ENCODE measurements at places on chromosomes 3 and 15.

DNA sequence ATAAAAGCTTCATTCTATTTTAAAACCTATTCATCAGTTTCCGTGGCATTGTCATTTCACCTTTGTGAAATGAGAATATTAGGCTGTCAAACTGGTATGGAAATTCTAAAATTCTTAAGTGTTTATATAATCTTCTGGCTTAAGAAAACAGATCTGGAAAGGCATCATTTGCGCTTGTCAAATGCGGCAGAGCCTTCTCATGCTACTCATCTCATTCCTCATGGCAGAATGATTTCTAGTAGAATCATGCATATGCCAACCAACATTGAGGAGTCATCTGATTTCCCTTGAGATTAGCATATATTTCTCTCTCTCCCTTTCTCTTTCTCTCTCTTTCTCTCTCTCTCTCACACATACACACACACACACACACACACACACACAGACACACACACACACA is 48.8 kb downstream of the STRIT1 start:
- no peak for DNase-seq

- no peak for DNase-seq
These were observed 65.4 kb downstream of the KCNH8 start for GRCh38 chr3:19213603-19214220.

DNA sequence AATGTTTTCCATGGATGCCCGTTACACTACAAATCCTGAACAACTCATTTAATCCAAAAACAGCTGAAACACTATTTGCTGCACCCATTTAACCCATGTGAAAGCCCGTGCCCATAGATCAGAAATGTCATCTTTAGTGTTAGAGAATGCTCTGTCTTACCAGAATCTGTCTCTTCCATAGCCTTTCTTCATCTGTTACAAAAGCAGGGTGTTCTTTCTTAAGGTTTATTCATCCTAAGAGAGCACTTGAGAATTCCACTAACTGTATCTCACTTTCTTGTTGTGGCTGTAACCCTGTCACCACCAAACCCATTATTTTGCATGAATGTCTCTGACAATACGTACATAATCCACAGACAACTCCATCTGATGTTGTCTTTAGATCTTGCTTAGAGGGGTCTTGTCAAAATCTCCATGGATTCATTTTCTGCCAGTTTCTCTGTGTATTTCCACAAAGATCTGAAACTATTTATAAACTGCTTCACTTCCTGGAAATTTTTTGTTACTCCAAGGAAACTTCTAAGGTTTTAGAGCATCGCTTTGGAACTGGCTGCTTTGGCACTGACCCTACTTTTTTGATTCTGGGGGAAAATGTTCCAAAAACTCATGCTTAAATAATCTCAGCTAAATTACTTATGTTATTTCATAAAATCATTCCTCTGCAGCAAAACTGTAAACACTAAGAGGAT is 167.8 kb upstream of the CCDC54 start:
- DNase-seq: no peak

- DNase-seq: peak; percentile 56
These were observed 16.5 kb upstream of the MUSTN1 start for GRCh38 chr3:52851348-52851747.

- DNase-seq: peak; percentile 54
These were observed 67.8 kb upstream of the SEC61A1 start for GRCh38 chr3:127984241-127984975.

GRCh38 chr3:13693441-13693840 is 144.5 kb downstream of the FBLN2 start:
- no peak for DNase-seq

Data from AG10803 (cell line).